ENCODE measurements at places on chromosomes 16 and 17.

GRCh38 chr16:1950047-1950446, 4.4 kb downstream of the RPL3L start:
- DNase-seq: no peak

DNA sequence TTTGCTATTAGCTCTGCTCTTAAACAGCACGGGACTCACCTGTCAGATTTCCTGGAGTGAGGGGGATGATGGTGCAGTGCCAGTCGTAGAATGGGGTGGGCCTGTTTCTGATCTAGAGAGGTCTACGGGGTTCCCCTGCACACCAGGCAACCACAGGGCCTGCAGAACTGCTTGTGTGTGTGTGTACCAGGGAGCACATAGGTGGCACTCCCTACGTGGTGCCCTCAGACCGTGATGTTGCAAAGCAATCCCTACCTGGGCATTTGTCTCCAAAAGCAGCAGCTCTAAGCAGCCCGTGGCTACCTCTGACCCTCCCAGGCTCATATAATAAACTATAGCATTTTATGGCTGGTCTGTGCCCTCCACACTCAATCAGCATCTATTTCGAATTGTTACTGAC, 38.5 kb downstream of the MPRIP start:
- DNase-seq: no peak

- no peak for DNase-seq
Measured at GRCh38 chr17:47707056-47707804, 13.3 kb downstream of the TBKBP1 start.

- DNase-seq: no peak
Measured at GRCh38 chr17:9427465-9428315, 147.9 kb downstream of the STX8 start.

DNA sequence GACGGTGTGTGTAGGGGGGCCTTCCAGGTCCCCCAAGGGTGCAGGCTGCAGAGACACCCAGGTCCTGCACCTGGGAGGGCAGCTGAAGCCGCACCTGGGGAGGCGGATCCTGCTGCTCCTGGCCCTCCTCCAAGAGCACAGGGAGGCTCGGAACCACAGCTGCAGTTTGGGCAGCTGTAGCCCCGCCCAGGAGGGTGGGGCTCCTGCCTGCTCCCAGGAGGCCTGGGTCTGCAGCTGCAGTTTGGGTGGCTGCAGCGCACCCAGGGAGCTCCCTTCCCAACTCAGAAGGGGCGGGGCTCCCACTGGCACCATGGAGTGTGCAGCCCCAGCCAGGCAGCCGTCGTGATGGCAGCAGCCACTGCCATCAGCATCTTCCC, 69.4 kb upstream of the NKD1 start:
- no peak for DNase-seq

Measured in bone marrow (tissue), 2 donors.